Memory B cell (primary cell): ENCODE measurements at places on chromosomes 16 and 17.

DNA sequence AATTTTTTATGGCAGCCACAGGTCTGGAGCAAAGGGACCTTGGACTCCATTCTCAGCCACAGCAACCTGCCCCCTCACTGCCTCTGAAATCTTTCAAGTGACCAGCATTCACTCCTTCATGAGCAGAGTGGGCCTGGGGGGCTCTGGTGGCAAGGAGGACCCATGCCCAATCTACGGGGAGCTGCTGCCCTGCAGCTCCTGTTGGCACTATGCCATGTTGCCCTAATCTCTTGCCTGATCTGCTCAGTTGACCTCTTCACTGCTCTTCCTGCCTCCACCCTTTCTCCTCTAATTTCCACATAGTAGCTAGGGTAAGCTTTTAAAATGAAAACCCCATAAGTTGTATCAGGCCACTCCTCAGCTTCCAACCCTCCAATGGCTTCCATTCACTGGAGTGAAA is 2.9 kb upstream of the PRKCB start:
- no peak overlapping the region for H3K27ac ChIP-seq
- peaks cover 10% of the 10 kb centered on the region for H3K4me1 ChIP-seq
- H3K4me3 ChIP-seq: no peak overlapping the region
- peaks cover 9% of the 10 kb centered on the region for H3K36me3 ChIP-seq
- DNase-seq: no peak
- H3K27me3 ChIP-seq: no peaks in the 10 kb centered on the region

DNA sequence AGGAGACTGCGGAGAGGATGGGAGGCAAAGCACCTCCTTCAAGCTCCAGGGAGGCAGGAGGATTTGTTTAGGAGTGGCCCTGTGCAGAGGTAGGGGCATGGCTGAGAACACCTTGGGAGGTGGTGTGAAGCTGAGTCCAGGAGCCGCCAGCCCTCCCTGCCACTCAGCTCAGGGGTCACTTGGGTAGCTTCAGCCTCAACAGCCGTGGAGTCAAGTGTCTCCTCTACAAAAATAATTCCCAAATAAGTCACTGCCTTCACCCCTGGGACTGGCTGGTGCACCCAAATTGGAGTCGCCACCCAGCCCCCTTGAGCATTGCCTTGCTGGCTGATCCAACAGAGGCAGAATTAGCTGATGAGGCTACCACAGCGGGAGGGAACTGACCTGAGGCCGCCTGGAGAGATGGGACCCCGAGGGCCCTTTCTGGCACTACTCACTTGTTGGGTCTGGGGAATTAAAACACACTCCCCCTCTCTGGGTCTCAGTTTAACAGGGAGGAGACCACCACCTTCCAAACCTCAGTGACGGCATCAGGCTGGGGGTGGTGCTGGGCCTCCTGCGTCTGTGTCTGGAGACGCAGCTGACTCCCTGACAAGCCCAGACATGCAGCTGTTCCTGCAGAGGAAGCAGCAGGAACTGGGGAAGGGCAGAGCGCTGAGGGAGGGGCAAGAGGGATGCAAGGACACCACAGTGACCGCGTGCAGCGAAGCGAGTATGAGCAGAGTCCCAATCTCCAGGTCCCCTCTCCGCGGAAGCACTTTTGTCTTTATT is 87.9 kb upstream of the TOB1 start:
- peaks cover 12% of the 10 kb centered on the region for H3K4me1 ChIP-seq
- H3K36me3 ChIP-seq: no peaks in the 10 kb centered on the region
- no peak overlapping the region for H3K27ac ChIP-seq
- H3K4me3 ChIP-seq: no peak overlapping the region
- DNase-seq: no peak

GRCh38 chr17:17071531-17072360 is 29.5 kb downstream of the MPRIP start:
- H3K4me1 ChIP-seq: peaks cover 39% of the 10 kb centered on the region
- H3K4me3 ChIP-seq: no peak overlapping the region
- no peak for DNase-seq
- H3K27ac ChIP-seq: no peak overlapping the region

- no peak overlapping the region for H3K4me3 ChIP-seq
- peaks cover 22% of the 10 kb centered on the region for H3K4me1 ChIP-seq
- H3K27ac ChIP-seq: peak overlapping the region; percentile 58
- H3K36me3 ChIP-seq: peaks cover 4% of the 10 kb centered on the region
These were observed 2.5 kb upstream of the CORO6 start for GRCh38 chr17:29625037-29625750.

GRCh38 chr17:64278614-64279013 is 15.6 kb upstream of the TEX2 start:
- H3K4me3 ChIP-seq: no peak overlapping the region
- no peaks in the 10 kb centered on the region for H3K27me3 ChIP-seq
- peaks cover 4% of the 10 kb centered on the region for H3K4me1 ChIP-seq
- H3K27ac ChIP-seq: no peak overlapping the region
- H3K36me3 ChIP-seq: no peaks in the 10 kb centered on the region
- DNase-seq: no peak

DNA sequence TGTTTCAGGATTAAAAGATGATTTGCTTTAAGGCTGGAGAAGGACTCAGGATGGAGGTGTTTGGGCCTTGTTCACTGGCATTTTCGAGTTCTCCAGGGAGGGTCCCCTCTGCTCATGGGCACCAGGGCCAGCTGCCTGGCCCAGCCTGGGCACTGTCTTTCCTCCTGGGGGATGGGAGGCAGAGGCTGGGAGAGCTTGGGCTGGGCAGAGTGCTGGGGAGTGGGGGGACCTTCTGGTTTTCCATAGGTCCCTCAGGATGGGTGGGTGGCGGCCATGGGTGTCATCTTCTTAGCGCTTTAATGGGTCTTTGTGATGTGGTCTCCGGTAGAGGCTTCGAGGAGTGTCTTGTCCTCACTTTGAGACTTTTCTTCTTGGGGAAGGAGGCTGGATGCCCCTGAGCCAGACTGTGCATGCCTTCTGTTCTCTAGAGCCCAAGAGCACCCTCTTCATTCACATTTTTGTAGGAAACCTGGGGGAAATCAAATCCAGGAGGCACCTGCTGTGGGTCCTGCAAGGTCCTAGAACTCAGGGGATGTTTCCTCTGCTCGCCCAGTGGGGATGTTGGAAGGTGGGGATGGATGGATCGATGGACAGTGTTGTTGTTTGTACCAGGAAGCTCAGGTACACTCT is 5.7 kb downstream of the NKD1 start:
- H3K4me1 ChIP-seq: peaks cover 4% of the 10 kb centered on the region
- peaks cover 4% of the 10 kb centered on the region for H3K36me3 ChIP-seq
- peaks cover 4% of the 10 kb centered on the region for H3K27me3 ChIP-seq
- H3K4me3 ChIP-seq: no peak overlapping the region
- no peak overlapping the region for H3K27ac ChIP-seq

DNA sequence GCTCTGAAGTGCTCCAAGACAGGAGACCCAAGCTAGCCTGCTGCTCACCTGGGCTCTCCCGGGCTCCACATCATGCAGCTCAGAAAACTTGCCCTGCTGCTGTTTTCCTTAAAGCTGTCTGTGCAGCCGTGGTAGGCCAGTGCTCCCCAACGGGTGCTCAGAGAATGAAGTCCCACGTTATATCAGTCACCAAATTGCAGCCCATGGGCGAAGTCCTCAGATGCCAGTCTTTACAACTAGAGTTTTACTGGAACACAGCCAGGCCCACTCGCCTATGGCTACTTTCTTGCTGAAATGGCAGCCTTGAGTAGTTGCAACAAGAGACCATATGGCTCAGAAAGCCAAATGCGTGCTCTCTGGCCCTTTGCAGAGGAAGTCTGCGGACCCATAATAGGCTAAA is 6.3 kb downstream of the CREBBP start:
- no peak overlapping the region for H3K27ac ChIP-seq
- peaks cover 9% of the 10 kb centered on the region for H3K36me3 ChIP-seq
- H3K4me1 ChIP-seq: peaks cover 80% of the 10 kb centered on the region
- no peak overlapping the region for H3K4me3 ChIP-seq
- no peaks in the 10 kb centered on the region for H3K27me3 ChIP-seq
- DNase-seq: no peak

DNA sequence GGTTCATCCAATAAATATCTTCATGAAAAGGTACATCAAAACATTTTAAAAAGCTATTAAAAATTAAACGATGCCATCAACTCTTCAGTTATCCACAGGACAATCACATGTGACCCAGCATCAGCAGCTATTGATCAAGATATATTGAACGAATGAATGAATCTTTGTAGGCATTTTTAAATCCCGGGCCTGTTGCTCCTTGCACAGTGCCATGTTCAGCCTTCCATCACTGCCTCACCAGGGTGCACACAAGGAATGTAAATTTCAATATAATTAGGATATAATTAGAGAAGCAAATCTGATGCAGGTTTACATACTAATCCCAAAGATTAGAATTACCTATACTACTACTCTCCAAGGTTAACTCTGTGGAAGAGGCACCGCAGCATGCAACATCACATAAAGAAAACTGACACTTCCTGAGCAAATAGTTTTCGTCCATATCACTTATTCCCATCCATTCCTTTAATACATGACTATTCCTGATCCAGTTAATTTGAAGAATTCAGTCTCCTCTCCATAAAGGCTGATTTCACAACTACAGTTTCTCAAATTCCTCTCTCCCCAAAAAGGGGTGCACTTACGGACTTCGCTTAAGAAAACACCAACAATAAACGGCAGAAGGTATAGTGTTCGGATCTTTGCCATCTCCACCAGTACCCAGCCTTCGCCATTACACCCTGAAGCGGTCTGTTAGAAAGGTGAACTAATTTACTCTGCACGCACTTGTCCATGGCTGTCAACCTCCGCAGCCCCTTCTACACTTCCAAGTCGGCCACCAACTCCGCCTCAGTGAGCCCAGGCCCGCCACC is 938 bp downstream of the NCOR1 start:
- peak overlapping the region; percentile 96 for H3K4me3 ChIP-seq
- H3K27me3 ChIP-seq: no peaks in the 10 kb centered on the region
- no peaks in the 10 kb centered on the region for H3K36me3 ChIP-seq
- H3K4me1 ChIP-seq: peaks cover 23% of the 10 kb centered on the region

DNA sequence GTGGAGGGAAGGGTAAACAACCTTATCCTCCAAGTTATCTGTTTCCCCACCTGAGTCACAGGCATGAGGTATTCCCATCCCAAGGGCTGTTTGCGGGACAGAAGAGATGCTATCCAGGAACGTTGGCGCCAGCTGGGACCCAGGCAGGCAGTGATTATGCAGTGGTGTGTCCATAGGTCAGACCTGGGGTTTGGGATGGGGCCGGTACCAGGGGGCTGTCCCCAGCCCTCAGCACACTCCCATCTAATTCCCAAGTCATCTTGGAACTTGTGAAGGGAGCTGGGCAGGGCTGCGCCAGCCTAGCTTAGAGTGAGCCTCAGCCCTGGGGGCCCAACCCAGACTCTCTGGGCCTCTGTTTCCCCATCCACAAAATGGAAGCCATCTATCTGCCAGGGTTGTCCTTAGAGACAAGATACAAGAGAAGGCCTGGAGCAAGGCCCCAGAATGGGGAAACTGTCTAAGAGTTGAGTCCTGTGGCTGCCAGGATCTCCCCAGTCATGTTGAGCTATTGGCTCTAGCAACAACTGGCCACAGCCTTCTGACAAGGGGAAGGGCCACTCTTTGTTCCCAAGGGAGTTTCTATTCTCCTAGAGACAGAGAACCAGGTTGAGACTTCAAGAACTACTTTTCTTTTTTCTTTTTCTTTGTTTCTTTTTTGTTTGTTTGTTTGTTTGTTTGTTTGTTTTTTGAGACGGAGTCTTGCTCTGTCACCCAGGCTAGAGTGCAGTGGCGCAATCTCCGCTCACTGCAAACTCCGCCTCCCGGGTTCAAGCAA is 9.8 kb upstream of the JUP start:
- DNase-seq: no peak
- peaks cover 1% of the 10 kb centered on the region for H3K27me3 ChIP-seq
- H3K27ac ChIP-seq: no peak overlapping the region
- no peak overlapping the region for H3K4me3 ChIP-seq

- H3K4me1 ChIP-seq: no peaks in the 10 kb centered on the region
- no peak overlapping the region for H3K4me3 ChIP-seq
- peaks cover 1% of the 10 kb centered on the region for H3K36me3 ChIP-seq
- DNase-seq: no peak
- H3K27ac ChIP-seq: no peak overlapping the region
These were observed 15.3 kb downstream of the SGSH start for GRCh38 chr17:80204626-80205468.

- no peak for DNase-seq
- H3K27me3 ChIP-seq: peaks cover 17% of the 10 kb centered on the region
- H3K36me3 ChIP-seq: peaks cover 2% of the 10 kb centered on the region
- H3K4me3 ChIP-seq: no peak overlapping the region
These were observed 65.2 kb downstream of the TNFRSF13B start for GRCh38 chr17:16906680-16907079.

DNA sequence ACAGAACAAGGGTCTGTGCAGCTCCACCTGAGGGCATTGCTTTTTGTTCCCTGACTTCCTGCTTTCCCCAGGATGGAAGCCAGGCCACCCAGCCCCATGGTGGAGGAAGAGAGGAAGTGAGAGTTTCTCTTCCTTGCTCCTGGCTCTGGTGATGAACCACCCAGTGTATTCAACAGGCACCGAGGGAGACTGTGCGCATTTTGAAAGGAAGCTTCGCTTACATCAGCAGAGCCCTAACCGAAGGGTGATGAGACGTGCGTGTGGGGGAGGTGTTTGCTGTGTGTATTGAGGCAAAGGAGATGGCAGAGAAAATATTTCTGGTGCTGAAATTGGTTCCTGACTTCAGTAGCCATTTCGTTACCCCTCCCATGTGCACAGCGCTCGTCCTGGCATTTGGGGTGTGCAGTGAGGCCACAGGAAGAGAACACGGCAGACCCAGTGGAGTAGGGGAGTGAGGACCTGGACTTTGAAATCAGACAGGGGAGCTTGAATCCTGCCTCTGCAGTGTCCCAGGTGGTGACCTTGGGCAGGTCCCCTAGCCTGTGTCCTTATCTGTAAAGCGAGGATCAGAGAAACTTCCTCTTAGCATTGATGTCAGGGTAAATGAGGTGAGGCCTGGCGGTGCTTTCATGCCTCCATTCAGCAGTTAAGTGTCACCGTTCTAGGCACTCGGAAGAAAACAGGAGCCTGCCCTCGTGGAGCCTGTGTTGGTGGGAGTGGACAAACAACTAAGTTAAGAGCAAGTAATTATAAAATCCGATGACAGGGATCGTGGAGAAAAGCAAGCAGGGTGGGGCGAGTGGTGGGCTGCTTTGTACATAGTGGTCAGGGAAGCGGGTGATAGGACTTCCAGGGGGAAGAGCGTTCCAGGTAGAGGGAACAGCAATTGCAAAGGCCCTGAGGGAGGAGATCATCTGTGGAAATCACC is 7.4 kb downstream of the CMIP start:
- H3K27me3 ChIP-seq: no peaks in the 10 kb centered on the region
- H3K4me1 ChIP-seq: peaks cover 55% of the 10 kb centered on the region
- H3K36me3 ChIP-seq: peaks cover 10% of the 10 kb centered on the region
- no peak for DNase-seq

GRCh38 chr17:41480136-41480535 is 815 bp downstream of the KRT35 start:
- no peak overlapping the region for H3K4me3 ChIP-seq
- H3K27ac ChIP-seq: no peak overlapping the region
- no peak for DNase-seq
- no peaks in the 10 kb centered on the region for H3K36me3 ChIP-seq
